ENCODE measurements at places on chromosomes 11 and 22.

DNA sequence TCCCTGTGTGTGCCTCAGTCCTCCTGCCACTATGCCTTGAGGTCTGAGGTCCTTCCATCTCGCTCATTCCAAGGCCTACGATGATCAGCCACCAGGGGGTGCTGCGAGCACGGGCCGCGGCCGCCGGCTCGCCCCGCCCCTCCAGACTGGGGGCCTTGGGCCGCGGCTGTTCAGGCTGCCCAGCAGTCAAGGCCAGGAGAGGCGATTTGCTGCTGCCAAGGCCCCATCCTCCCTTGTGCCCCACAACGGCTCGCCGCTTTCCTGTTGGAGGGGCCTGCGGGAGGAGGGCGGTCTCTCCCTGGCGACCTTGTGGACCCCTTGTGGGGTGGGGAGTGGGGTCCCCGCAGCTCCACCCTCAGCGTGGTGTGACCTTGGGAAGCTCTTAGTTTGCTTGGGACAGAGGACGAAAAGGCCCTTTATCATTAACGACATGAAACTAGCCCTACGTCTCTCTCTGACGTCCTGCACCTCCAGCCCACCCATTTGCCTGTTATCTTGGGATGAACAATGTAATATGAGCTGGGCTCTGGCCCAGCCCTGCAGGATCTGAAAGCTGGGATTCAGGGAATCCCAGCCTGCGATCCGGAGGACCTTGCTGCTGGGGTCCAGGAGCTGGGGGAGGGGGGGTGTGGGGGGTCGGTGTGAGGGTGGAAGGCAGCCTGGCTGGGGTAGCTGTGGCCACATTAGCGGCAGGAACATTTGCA is 5.3 kb upstream of the GALR3 start:
- DNase-seq, result peak; percentile 88

DNA sequence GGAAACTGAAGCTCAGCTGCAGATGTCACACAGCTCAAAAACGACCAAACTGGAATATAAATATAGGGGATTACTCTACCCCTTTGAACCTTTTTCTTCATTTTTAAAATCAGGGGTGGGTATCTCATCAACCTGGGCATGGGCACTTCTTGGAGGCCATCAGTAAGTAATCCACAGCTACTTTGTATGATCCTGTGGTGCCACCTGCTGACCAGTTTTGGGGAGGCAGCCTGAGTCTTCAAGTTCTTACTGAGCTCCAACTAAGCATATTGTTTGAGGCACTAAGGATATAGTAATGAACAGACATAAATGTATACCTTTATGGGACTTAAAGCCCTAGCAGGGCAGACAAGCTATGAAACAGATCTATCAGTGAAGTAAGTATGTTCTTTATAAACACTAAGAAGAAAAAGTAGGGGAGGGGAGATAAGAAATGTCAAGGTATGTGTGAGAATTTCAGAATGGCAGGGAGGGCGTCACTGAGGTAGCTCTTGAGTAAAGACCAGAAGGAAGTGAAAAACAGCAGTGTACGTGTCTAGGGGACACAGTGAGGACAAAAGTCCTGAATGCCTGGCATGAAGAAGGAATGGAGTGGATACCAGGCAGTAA is 18.4 kb downstream of the TUB start:
- peak; percentile 89 for DNase-seq

DNA sequence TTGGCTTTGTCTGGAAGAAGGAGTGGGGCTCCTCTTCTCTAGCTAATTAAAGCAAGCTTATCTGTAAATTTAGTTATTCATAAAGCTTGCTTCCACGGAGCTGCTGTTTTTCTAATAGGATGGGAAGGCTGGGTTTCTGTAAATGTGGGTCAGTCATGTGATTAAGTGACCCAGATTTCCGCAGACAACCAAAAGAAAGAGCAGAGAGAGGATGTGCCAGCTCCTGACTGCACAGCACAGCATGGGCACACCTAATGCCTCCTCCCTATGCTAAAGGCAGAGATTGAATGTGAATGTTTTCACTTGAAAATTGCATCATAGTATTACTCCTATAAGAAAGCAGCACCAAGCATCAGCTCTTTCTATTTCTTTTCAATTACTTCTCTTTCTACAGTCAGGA is 160.2 kb downstream of the FAT3 start:
- peak; percentile 45 for DNase-seq

- DNase-seq, result no peak
Measured at GRCh38 chr11:665704-666281, 28.7 kb downstream of the DRD4 start.

DNA sequence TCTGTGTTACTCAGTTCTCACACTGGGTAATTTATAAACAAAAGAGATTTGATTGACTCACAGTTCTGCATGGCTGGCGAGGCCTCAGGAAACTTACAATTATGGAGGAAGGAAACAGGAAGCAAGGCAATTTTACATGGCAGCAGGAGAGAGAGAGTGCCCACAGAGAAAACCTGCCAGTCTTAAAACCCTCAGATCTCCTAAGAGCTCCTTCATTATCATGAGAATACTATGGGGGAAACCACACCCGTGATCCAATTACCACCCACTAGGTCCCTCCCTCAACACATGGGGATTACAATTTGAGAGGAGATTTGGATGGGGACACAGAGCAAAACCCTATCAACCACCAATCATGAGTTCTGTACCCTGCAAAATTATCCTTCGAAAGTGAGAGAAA is 1180.8 kb downstream of the JRKL start:
- DNase-seq, result no peak

GRCh38 chr11:2924821-2925675 is 4.2 kb downstream of the PHLDA2 start:
- DNase-seq, result no peak

- peak; percentile 55 for DNase-seq
Measured at GRCh38 chr11:110908401-110909105, 196.3 kb upstream of the ARHGAP20 start.

DNA sequence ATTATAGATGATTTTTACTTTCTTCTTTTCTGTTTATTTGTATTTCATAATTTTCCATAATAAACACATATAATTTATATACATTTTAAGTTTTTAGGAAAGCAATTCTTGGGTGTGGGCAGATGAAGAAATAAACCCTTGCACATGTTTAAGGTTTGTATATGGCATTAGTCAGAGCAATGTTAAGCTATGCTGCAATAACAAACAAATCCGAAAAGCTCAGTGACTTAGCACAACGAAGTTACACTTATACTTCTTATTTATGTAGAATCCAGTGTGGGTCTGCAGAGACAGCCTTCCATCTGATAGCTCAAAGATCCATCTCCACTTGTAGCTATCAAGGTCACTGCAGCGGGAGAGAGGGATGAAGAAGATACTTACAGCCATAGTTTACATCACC is 68.5 kb upstream of the BARX2 start:
- DNase-seq, result no peak

GRCh38 chr11:17003426-17003825 is 10.8 kb downstream of the PLEKHA7 start:
- no peak for DNase-seq

DNA sequence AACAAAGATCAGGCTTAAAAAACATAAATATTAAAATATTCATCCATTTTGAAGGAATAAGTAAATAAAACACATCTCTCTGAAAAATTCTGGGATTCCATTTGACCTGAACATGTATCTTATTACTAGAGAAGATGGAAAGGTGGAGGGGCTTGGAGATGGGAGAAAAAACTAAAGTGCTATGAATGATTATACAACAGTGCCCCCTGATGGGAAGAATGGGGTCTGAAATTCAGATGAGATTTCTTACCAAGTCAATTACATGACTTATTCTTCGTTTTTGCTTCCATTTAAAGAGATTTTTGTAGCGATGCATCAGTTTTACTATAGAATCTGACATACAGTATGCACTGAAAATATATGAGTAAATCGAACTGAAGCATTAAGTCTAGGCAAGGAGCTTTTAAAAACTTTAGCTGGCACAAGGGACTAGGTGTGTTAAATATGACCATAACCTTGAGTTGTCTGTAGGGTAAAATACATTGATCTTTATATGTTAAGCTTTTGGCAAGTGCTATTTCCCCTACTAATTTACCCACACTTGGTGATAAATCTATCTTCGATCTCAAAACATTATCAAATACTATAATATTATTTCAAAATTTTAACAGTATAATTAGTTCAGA is 718.8 kb downstream of the CNTN5 start:
- DNase-seq, result peak; percentile 22

DNA sequence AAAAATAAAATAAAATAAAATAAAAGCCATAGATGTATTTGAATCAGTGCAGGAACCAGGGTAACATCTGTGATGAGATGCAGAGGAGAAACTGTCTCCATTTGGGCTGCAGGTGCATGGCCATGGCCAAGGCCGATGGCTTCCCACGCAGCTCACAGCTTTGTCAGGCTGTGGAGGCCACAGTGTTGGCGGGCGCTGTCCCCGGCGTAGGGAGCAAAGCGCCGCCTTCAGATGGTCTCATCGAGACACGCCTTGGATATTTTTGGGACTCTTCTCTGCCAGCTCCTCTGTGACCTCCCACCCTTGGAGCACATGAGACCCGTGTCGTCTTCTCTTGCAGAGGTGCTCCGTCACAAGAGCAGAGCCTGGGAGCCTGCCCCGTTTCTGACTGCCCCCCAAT is 38.6 kb downstream of the MUC6 start:
- DNase-seq, result no peak

DNA sequence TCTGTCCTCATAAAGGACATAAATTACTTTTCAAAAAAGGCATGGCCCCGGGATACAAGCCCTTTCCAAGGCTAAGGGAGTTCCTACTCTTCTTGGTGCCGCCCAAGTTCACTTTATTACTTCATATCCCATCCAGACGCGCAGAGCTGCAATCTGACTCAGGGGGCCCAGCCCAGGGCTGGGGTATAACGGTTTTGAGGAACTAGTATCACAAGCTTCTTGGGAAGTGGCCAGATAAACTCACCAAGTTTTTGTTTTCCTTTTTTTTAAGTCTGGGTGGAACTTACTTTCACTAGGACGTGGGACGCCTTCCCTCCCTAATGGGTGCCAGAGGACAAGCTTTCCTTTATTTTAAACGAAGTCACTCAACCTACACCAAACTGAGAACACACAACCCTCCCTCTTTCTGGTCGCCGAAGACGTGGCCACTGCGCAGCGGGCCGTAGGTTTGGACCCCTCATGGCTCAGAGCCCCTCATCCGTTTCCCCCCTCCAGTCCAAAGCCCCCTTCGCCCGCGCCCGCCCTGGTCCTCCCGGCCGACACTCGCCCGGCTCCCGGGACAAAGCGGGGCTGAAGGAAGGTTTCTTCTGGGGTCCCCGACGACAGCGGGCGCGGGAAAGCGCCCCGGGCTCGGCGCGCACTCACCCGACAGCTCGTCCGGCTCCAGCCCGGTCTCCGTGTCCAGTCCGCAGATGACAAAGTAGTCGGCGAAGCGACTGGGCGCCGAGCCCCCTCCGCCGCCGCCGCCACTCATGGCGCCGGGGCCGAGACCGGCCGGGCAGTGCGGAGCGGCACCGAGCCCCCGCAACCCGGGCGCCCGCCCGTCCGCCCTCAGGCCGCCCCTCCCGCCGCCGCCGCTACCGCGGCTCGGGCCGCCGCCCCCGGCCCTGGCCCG is 587 bp downstream of the DENND5A start:
- peak; percentile 69 for DNase-seq

DNA sequence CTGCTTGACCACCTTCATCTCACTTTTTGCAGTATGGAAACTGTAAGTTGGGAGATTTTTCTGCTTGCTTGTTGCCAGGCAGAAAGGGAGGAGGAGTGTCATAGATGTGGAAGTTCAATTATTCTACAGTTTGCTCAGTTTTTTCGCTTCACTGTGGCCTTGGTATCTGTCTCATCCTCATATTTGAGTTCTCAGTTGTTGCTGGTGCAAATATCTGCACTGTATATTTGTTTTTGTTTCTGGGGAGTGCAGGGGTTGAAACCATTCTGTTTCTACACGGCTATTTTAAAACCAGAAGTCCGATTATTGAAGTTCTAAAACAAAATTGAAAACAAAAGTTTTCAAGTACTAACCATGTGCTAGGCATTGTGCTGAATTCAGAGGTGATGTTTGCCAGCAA is 153.4 kb downstream of the JRKL start:
- no peak for DNase-seq

DNA sequence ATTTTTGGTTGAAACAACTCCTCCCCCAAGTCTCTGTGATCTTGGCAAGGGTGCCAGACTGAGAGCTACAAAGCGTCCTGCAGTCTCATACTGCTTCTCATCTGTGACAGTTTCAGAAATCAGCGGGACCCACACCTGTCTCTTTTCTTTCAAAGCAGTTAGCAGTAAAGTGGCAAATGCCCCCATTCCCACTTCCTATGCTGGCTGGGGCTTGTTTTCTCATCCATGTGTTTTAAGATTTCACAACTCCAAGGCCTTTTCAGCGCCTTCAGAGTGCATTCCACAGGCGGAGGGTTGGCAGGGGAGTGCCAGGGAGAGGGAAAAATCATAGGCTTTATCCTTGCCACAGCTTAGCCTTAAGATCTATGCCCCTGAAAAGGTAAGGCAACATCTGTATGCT is 493.5 kb downstream of the OPCML start:
- DNase-seq, result peak; percentile 44

- peak; percentile 38 for DNase-seq
Measured at GRCh38 chr11:9703280-9703679, 39.4 kb downstream of the SWAP70 start.

GRCh38 chr22:34160141-34160783 is 240.0 kb upstream of the LARGE1 start:
- DNase-seq, result no peak

DNA sequence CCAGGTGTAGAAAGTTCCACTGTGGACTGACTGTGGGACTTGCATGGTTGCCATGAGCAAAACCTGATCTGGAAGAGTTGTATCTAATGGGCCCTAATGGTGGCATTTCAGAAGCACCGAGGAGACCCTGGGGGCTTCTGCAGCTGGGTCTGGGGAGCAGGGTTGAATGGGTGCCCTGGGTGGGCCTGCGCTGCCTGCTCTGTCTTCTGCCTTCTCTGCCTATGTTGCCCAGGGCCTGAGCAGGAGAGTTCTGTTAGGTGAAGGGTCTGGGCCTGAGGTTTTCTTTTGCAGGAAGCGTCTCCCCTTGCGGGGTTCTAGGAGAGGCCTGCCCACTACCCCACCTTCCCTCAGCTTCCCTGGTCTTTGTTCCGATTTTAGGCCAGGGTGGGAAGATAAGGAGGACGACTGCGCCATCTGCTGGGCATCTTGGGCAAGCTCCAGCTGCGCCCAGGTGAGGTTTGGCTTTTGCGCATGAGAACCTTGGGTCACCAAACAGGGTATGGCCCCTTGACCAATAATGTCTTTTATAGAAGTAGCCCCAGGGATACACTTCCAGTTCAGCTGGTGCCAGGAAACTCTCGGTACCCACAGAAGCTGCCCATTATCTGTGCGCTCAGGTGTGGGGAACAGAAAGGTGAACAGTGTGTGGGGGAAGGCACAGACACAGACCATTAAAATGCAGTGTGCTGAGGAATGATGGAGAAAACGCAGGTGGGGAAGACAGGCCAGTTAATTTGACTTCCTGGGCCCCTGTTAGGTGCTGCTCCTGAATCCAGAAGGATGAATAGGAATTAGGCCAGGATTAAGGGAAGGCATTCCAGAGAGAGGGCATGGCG is 23.2 kb downstream of the COMMD9 start:
- peak; percentile 53 for DNase-seq

- no peak for DNase-seq
Measured at GRCh38 chr11:117837791-117838190, 13.2 kb upstream of the FXYD2 start.

GRCh38 chr11:65045728-65046127 is 4.7 kb downstream of the SAC3D1 start:
- no peak for DNase-seq
